CD14-positive monocyte (primary cell): ENCODE measurements at places on chromosomes 13 and 19. TPM values are rescaled to one million over a fixed set of nuclear protein-coding genes. Genes with fewer than 3 reads are reported as not detected.

Gene VPS36
- polyA plus RNA-seq = 25.2 TPM

Gene RASIP1
- not detected for polyA plus RNA-seq

Gene DCT
- polyA plus RNA-seq = not detected

DNA sequence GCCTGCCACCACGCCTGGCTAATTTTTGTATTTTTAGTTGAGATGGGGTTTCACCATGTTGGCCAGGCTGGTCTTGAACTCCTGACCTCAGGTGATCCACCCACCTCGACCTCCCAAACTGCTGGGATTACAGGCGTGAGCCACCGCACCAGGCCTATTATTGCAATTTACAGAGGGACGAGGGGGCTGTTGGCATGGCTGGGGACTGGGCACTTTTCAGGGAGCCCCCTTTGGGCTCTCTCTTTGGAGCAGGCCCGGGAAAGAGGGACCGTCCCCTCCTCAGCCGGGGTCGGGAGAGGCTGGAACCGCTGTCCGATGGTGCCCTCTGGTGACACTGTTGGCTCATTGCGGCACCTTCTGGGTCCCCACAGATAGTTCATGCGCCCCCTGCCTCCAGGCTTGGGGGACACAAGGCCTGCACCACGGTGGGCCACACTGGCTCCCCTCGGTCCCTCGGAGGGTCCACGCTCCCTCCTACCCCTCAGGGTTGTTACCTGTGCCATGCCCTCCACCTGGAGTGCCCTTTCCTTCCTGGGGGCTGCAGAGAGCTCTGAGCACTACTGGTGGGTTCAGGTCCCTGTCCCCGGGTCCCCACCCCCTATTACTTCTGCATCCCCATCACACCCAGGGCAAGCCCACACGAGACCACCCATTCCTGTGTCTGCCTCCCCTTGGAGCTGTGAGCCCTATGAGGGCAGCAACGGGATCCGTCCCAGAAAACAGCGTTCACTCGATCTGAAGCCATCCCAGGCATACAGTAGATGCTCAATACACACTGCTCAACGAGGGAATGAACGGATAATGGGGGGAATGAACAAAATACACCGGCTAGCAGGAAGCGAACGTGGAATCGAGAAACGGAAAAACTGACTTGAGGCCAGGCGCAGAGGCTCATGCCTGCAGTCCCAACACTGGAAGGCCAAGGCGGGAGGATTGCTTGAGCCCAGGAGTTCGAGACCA is 12.5 kb downstream of the FEM1A start:
- peak; percentile 66 for DNase-seq
- H3K36me3 ChIP-seq = no peaks in the 10 kb centered on the region
- H3K27me3 ChIP-seq = no peaks in the 10 kb centered on the region
- H3K27ac ChIP-seq = no peak overlapping the region

DNA sequence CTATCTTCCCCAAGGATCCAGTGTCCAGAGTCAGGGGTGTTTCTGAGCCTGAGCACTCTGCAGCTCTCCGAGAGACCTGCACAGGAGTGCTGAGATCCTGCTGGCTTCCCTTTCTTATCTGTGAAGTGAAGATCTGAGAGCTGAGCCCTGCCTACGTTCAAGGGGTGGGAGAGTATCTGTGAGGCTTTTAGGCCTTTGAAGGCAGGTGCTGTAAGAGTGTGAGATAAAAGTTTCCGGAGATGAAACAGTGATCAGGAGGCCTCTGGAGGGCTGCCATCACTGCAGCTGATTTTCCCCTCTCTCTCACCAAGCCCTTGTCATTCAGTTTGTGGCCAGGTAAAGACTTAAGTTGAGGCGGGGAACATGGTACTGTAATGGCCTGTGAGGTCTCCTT is 83.1 kb downstream of the AKAP11 start:
- H3K27me3 ChIP-seq = no peaks in the 10 kb centered on the region
- no peak overlapping the region for H3K4me3 ChIP-seq
- no peak overlapping the region for H3K27ac ChIP-seq
- no peaks in the 10 kb centered on the region for H3K4me1 ChIP-seq
- no peaks in the 10 kb centered on the region for H3K36me3 ChIP-seq
- DNase-seq = no peak

DNA sequence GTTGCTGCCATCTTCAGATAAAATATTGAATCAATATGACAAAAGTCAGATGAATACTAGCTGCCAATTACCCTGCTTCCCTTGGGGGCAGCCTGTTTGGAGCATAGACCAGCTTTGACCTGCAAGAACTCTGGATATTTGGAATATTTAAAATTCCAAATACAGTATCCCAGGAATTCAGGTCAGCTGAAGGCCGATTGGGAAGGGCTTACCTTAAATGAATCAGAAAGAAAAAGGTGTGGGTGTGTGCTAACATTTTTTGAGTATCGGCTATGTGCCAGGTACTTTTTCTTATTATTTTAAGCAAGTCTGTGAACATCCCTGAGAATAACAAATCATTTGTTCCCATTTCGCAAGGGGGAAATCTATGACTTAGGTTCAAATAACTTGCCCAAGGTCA is 1.8 kb upstream of the RUBCNL start:
- H3K27ac ChIP-seq = no peak overlapping the region
- no peaks in the 10 kb centered on the region for H3K36me3 ChIP-seq
- peaks cover 68% of the 10 kb centered on the region for H3K4me1 ChIP-seq
- DNase-seq = no peak
- H3K27me3 ChIP-seq = peaks cover 9% of the 10 kb centered on the region
- H3K4me3 ChIP-seq = peak overlapping the region; percentile 55

GRCh38 chr13:32448972-32449371 is 21.0 kb upstream of the N4BP2L1 start:
- H3K4me1 ChIP-seq = peaks cover 50% of the 10 kb centered on the region
- no peaks in the 10 kb centered on the region for H3K36me3 ChIP-seq
- no peaks in the 10 kb centered on the region for H3K27me3 ChIP-seq
- no peak overlapping the region for H3K4me3 ChIP-seq

DNA sequence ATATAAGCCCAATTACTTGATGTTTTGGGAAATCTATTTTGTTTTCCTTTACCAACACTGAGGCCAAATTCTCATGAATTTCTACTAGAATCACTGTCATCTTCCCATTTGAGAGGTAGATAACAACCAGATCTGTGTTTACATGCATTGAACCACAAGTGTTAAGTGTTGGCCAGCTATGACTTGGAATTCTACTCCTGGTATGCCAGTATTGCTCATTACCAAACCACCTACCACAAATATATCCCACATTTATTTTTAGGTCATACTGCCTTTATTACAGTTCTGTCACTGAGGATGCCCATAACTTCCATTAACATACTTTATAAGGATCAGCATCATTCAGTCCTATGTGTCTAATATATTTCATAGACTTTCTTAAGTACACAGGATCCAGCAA is 328.9 kb downstream of the DIAPH3 start:
- H3K27me3 ChIP-seq = no peaks in the 10 kb centered on the region
- no peaks in the 10 kb centered on the region for H3K36me3 ChIP-seq
- H3K4me1 ChIP-seq = no peaks in the 10 kb centered on the region
- no peak overlapping the region for H3K27ac ChIP-seq
- no peak overlapping the region for H3K4me3 ChIP-seq

GRCh38 chr13:22696433-22696832 is 484.3 kb upstream of the SGCG start:
- no peak overlapping the region for H3K27ac ChIP-seq
- no peaks in the 10 kb centered on the region for H3K4me1 ChIP-seq
- H3K36me3 ChIP-seq = no peaks in the 10 kb centered on the region
- no peak overlapping the region for H3K4me3 ChIP-seq
- no peaks in the 10 kb centered on the region for H3K27me3 ChIP-seq

DNA sequence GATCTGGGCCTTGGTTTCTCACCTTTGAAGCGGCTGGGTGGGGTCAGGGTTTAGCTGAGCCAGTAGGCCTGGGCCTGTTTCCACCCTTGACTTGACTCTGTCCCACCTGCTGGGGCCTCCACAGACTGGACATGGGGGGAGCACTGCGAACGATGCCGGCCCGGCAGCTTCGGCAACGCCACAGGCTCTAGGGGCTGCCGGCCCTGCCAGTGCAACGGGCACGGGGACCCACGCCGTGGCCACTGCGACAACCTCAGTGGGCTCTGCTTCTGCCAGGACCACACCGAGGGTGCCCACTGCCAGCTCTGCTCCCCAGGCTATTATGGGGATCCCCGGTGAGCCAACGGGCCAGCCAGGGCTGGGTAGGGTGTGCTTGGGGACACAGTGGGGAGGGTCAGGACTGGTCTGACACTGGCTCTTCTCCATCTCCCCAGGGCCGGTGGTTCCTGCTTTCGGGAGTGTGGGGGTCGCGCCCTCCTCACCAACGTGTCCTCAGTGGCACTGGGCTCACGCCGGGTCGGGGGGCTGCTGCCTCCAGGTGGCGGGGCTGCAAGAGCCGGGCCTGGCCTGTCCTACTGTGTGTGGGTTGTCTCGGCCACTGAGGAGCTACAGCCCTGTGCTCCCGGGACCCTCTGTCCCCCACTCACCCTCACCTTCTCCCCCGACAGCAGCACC is 28.0 kb downstream of the MEGF8 start:
- no peak overlapping the region for H3K27ac ChIP-seq
- H3K4me3 ChIP-seq = no peak overlapping the region
- no peaks in the 10 kb centered on the region for H3K4me1 ChIP-seq
- H3K36me3 ChIP-seq = peaks cover 9% of the 10 kb centered on the region

- peaks cover 17% of the 10 kb centered on the region for H3K36me3 ChIP-seq
- H3K27me3 ChIP-seq = peaks cover 17% of the 10 kb centered on the region
- no peaks in the 10 kb centered on the region for H3K4me1 ChIP-seq
- no peak overlapping the region for H3K27ac ChIP-seq
- no peak overlapping the region for H3K4me3 ChIP-seq
- peak; percentile 84 for DNase-seq
These were observed 22.2 kb downstream of the SIGLEC5 start for GRCh38 chr19:51607920-51608562.

DNA sequence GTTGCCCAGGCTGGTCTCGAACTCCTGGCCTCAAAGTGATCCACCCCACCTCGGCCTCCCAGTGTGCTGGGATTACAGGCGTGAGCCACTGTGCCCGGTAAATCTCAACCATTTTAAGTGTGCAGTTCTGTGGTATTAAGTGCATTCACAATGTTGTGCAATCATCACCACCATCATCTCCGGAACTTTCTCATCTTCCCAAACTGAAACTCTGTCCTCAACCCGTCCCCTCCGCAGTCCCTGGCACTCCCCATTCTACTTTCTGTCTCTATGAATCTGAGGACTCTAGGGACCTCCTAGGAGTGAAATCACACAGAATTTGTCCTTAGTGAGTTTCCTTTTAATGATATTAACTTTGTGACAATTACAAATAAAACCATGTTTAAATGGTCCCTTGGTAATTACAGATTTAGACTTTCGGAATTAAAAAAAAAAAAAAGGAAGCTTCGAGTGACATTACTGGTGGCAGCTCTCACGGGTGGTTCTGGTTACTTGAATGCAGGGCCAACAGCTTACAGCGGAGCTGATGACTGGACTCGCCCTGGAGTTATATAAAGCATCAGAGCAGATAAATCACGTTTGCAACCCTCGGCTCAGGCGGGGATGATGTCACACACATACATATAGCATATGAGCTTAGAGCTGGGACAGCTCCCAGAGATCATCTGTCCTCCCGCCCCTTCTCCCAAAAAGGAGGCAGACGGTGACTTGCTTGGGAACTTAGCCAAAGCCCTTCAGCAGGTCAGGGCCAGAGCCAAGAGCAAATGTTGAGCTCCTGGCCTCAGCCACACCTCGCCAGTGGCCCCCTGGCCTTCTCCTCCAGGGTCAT is 89.8 kb downstream of the ZNF557 start:
- DNase-seq = peak; percentile 92
- H3K4me1 ChIP-seq = peaks cover 16% of the 10 kb centered on the region
- peak overlapping the region; percentile 41 for H3K4me3 ChIP-seq
- H3K36me3 ChIP-seq = peaks cover 24% of the 10 kb centered on the region
- peak overlapping the region; percentile 96 for H3K27ac ChIP-seq

DNA sequence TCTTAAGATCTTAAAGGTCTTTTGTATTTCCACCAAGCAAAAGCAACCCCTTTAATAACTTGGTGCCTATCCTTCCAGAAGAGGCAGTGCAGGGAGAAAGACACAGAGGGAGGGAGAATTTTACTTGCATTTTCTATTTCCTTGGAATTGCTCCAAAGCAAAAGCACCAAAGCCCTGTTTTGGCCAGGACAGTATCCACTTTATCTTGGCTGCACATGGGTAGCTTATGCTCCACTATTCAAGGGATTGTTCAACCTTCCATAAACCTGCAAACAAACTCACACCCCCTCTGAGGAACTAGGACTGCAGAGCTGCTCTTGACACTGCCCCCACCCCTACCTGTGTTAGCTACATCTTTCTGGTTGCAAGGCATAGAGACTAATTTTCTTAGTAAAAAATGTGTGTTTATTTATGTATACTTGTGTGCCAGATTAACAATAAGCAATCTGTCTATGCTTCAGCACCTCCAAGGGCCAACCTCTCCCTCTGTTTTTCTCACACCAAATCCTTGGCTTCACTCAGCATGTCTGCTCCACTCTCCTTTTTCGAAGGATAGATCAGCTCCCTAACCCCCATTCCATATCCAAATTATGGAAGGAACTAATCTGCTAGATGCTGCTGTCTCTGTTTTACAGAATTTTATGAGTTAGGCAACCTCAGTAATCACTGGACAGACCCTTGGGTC is 68.1 kb upstream of the KLF12 start:
- no peaks in the 10 kb centered on the region for H3K4me1 ChIP-seq
- H3K4me3 ChIP-seq = no peak overlapping the region
- no peak overlapping the region for H3K27ac ChIP-seq
- no peaks in the 10 kb centered on the region for H3K36me3 ChIP-seq

GRCh38 chr19:13115936-13116281 is 631 bp downstream of the TRMT1 start:
- peaks cover 37% of the 10 kb centered on the region for H3K4me1 ChIP-seq
- peak overlapping the region; percentile 58 for H3K4me3 ChIP-seq
- no peak for DNase-seq
- H3K27ac ChIP-seq = peak overlapping the region; percentile 9

- no peak for DNase-seq
- no peak overlapping the region for H3K27ac ChIP-seq
- no peaks in the 10 kb centered on the region for H3K27me3 ChIP-seq
These were observed 157.4 kb downstream of the MZT1 start for GRCh38 chr13:72570019-72570418.

DNA sequence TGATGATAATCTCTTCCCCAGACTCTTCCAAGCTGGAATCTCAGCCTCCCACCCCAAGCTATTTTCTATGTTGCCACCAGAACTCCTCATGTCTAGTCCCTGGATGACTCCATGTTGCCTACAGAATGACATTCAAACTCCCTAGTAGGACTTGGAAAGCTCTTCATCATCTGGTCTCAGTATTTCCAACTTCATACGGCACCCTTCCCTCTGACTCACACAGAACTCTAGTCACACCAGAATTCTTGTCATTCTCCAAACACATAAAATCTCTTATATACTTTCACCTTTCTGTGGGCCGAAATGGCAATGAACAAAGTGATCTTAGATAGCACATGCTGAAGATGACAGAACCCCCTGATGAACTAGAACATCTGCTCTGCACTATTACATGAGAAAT is 86.2 kb downstream of the CAB39L start:
- H3K4me1 ChIP-seq = no peaks in the 10 kb centered on the region
- no peak overlapping the region for H3K27ac ChIP-seq
- no peak overlapping the region for H3K4me3 ChIP-seq
- no peak for DNase-seq
- no peaks in the 10 kb centered on the region for H3K36me3 ChIP-seq
- no peaks in the 10 kb centered on the region for H3K27me3 ChIP-seq
